Panc1 (cell line): ENCODE measurements at places on chromosomes 1 and 21. TPM values are rescaled to one million over a fixed set of nuclear protein-coding genes. Genes with fewer than 3 reads are reported as not detected.
A peak's percentile ranks its signal among the peaks of the same experiment; 100 is the strongest.

DNA sequence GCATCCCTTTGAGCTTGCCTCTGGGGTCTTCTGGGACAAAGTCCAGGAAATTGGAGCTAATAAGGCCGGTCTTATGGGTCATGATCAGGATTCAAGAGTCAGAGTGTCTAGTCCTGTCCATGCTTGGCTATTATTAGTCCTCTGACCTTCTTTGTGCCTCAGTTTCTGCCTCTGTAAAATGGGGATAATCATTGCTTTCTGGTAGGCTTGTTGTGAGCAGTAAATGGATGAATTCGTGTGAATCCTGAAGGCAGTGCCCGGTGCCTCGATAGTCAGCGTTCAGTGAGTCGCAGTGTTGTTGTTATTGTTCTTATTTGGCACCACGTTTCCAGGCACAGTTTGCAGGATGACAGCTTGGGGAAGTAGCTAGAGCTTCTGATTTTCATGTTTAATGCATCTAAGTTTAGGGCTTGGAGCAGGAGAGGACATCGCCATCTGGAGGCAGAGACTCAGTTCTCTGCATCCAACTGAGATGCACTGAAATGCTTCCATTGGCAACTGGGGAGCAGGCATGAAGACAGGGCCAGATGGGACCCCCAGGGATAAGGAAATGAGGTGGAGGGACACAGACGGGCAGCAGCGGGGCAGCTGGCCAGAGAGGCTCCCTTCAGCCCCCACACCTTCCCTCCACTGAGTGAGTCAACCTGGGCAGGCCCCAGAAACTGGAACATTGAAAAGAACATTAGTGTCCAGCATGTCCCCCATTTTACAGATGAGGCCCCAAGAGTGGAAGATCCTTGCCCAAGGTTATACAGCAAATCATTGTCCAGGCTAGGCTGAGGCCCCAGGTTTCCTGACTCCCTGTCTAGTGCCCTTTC lies 160.3 kb downstream of the PTPRU start:
- no peaks in the 10 kb centered on the region for H3K36me3 ChIP-seq
- H3K4me3 ChIP-seq, result no peak overlapping the region

DNA sequence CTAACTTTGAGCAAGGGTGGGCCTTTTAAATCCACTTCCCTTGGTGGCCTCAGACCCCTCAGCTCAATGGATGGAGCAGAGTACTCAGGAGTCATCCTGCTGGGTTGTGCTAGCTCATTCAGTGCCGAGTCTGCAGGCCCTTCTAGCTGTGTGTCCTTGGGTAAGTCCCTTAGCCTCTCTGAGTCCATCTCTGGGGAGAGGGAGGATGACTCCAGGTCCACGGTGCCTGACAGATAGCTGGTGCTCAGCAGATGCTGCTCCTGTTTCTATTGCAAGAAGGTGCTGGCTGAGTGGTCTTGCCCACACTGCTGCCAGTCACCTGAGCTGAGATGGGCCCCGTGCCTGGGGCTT lies 11.0 kb downstream of the LDLRAP1 start:
- 0 out of 2 replicates have a peak, but pooled peaks cover 6% of the 10 kb centered on the region for H3K4me1 ChIP-seq
- H3K27ac ChIP-seq, result no peak overlapping the region
- no peak for DNase-seq
- H3K36me3 ChIP-seq, result no peaks in the 10 kb centered on the region

TCEA3 gene
- total RNA-seq, result 8.3 TPM

DNA sequence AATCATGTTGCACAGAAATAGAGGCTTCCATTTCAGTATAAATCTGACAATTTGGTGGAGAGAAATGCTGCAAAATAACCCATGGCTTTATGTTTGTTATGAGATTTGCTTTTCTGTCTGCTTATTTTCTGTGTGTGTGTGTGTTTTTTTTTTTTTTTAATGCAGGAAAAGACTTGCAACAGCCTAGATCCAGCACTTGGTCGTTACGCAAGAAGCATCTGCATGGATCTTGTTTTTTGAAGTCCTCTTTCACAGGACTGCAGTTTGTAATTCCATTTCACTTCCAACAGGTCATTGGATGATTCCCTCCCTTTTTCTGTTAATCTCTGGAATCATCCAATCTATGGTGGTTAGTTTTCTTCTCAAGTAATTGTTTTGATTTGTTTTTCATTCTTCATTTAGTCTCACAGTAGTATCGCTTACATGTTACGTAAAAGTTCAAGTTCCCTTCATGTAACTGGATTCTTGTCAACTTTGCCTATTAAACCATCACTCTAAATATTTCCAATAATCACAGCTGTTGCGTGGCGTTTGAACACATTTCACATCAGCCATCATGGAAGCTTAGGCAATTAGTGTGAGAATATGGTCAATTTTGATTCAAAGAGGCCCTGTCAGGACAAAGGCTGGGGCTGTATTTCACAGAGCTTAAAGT lies 312.9 kb downstream of the NFIA start:
- H3K36me3 ChIP-seq, result no peaks in the 10 kb centered on the region
- H3K4me3 ChIP-seq, result no peak overlapping the region
- H3K27me3 ChIP-seq, result no peaks in the 10 kb centered on the region
- DNase-seq, result no peak
- H3K27ac ChIP-seq, result no peak overlapping the region

DNA sequence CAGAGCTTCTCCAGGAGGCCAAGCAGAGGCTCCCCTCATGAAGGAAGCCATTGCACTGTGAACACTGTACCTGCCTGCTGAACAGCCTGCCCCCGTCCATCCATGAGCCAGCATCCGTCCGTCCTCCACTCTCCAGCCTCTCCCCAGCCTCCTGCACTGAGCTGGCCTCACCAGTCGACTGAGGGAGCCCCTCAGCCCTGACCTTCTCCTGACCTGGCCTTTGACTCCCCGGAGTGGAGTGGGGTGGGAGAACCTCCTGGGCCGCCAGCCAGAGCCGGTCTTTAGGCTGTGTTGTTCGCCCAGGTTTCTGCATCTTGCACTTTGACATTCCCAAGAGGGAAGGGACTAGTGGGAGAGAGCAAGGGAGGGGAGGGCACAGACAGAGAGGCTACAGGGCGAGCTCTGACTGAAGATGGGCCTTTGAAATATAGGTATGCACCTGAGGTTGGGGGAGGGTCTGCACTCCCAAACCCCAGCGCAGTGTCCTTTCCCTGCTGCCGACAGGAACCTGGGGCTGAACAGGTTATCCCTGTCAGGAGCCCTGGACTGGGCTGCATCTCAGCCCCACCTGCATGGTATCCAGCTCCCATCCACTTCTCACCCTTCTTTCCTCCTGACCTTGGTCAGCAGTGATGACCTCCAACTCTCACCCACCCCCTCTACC lies 19.1 kb downstream of the CSF1 start:
- H3K36me3 ChIP-seq, result no peaks in the 10 kb centered on the region; the same call in 1 of the 2 replicates
- no peak overlapping the region for H3K4me3 ChIP-seq
- H3K27me3 ChIP-seq, result no peaks in the 10 kb centered on the region
- H3K27ac ChIP-seq, result peak overlapping the region; percentile 97
- H3K4me1 ChIP-seq, result peaks cover 88% of the 10 kb centered on the region

RGS7 gene
- 0.10 TPM for total RNA-seq

SPRR3 gene
- total RNA-seq, result not detected

- no peaks in the 10 kb centered on the region for H3K4me1 ChIP-seq
- H3K27me3 ChIP-seq, result no peaks in the 10 kb centered on the region
- H3K4me3 ChIP-seq, result no peak overlapping the region
Observed at GRCh38 chr1:107677697-107678096, 287.3 kb downstream of the VAV3 start.

DNA sequence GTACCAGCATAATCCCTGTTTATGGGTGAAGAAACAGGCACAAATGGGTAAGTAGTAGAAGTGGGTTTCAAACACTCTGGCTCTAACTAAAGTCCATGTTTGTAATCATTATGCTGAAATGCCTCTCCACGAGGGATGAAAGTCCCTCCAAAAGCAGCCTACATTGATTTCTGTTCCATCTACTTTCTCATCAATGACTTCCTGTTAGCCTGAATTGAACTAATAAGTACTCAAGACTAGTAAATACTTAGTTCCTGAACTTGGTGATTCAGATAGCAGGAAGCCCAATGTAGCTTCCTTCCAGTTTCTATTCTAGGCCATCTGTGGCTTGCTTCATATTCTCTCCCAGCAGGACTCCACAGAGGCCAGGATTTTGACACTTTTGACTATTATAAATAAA lies 11.3 kb upstream of the BACH1 start:
- DNase-seq, result no peak

ELAPOR1 gene
- 0.28 TPM for total RNA-seq

DNA sequence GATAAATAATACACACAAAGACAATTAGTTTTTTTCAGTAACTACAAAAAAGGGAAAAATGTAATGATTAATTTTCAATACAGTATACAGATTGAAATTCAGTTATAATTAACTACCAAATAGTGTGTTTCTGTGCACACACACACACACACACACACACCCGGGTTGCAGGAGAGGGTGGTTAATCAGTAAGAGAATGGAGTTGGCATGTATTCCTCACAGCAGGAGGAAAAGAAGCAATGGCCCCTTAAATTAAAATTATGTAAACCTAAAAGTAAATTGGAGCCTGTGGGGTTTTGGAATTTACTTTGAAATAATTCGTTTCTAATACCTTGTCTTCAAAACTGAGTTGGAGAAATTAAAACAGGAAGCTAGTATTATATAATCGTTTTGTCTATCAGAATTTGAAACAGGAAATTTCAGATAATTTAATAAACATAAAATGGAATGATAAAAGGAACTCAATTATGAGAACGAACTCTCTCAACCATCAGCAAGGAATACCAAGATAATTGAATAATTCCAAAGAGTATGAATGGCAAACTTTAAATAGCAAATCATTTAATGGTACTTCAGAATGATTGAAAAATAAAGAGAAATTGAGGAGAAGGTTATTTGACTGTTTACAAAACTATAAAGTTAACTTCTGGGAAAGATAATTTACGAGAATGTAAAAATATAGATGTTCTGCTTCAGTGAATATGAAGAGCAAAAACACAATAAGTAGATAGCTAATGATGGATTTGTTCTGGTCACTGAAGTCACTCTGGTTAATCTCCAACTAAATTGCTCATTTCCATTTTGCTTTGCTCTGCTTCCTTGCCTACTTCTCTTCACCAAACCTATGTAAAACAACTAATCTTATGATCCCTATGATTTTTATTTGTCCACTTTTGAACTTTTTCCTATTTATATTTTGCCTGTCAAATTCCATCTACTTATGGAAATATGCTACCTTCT lies 547.9 kb upstream of the ZP4 start:
- no peaks in the 10 kb centered on the region for H3K27me3 ChIP-seq
- no peak overlapping the region for H3K4me3 ChIP-seq
- no peak overlapping the region for H3K27ac ChIP-seq
- no peaks in the 10 kb centered on the region for H3K4me1 ChIP-seq
- H3K36me3 ChIP-seq, result no peaks in the 10 kb centered on the region

DNA sequence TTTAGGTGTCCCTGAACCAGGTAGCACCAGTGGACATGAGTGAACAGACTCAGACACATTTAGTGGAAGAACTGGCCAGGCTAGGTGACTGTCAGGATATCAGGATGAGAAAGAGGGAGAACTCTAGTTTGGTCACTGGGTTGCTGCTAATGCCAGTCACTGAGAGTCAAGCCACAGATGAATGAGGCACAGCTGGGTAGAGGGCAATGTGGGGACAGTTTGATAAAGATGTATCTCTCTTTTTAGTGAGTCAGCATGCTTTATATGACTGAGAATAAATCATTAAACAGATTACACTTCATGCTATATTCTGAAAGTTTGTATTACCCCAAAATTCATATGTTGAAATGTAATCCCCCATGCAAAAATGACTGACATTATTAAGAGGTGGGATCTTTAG lies 87.1 kb downstream of the SELENOF start:
- no peak for DNase-seq
- H3K4me3 ChIP-seq, result no peak overlapping the region
- H3K27me3 ChIP-seq, result peaks cover 26% of the 10 kb centered on the region
- no peaks in the 10 kb centered on the region for H3K4me1 ChIP-seq

- DNase-seq, result peak; percentile 57
- H3K27ac ChIP-seq, result peak overlapping the region; percentile 88
- no peaks in the 10 kb centered on the region for H3K27me3 ChIP-seq
- peak overlapping the region; percentile 87 for H3K4me3 ChIP-seq
Observed at GRCh38 chr1:35769188-35769758, 505 bp downstream of the CLSPN start.

DNA sequence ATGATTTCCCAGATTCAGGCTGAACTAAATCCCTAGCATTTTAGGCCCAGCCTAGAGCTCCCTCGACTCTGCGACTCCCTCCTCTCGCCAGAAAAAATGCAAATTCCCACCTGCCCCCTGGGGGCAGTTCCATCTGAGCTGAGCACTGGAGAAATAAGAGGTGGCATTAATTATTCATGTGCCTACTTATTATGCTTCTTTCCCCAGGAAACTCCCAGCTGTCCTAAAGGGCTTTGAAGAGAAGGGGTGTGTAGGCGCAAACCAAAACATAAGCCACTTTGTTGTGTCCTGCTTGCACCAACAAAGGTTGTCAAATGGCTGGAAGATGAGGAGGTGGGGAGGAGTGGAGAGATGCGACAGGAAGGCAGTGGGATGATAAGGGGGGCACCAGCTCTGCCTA lies 41.4 kb upstream of the GOLT1A start:
- peaks cover 4% of the 10 kb centered on the region; the same call in 1 of the 2 replicates for H3K4me1 ChIP-seq
- no peak overlapping the region for H3K27ac ChIP-seq
- no peak for DNase-seq

OXCT2 gene
- 1.9 TPM for total RNA-seq

CALML6 gene
- total RNA-seq, result 1.5 TPM

DNA sequence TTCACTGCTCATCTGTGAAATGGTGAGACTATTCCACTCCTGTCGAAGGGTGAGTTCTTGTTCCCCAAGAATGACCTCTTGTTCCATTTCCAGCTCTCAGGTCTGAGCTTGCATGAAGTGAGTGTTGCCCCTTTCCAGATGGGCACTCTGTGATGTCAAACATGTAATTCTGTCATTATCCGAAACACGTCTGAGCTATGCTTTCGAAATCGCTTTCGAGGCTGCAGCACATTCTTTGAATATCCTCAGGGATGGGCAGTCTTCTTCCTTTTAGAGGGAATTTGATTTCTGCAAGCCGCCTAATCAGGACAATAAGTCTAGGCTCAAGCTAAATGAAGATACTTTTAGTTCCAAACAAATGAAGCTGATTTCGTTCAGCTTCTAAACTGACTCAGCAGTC lies 15.1 kb downstream of the NFASC start:
- no peak for DNase-seq
- H3K36me3 ChIP-seq, result no peaks in the 10 kb centered on the region
- H3K27ac ChIP-seq, result no peak overlapping the region
- H3K4me3 ChIP-seq, result no peak overlapping the region
- no peaks in the 10 kb centered on the region for H3K27me3 ChIP-seq
- no peaks in the 10 kb centered on the region for H3K4me1 ChIP-seq

DNA sequence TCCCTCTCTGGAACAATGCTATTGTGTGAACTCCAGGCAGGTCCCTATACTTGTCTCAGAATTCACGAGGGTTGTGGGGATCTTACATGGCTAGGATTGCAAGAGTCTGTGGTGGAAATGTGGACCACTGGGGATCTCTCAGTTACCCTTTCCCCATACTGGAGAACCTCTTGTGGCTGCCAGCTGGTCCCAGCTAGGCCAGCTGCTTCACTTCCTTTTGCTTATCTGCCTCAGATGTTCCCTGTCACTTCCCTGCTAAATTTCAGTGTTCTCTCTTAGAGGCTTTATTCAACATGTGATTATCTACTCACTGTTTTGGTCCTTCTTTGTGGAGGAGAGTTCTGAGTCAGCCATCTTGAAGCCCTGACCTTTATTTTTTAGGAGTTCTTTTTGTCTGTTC lies 75.9 kb upstream of the SAMD13 start:
- H3K36me3 ChIP-seq, result no peaks in the 10 kb centered on the region
- H3K4me3 ChIP-seq, result no peak overlapping the region
- no peaks in the 10 kb centered on the region for H3K27me3 ChIP-seq
- no peaks in the 10 kb centered on the region for H3K4me1 ChIP-seq

- H3K27ac ChIP-seq, result no peak overlapping the region
- no peak for DNase-seq
- H3K36me3 ChIP-seq, result no peaks in the 10 kb centered on the region
- H3K27me3 ChIP-seq, result no peaks in the 10 kb centered on the region
- no peaks in the 10 kb centered on the region for H3K4me1 ChIP-seq
Observed at GRCh38 chr1:210076620-210077019, 138.6 kb downstream of the SYT14 start.

APOBEC4 gene
- not detected for total RNA-seq
